ENCODE measurements at places on chromosomes 2 and 18.

DNA sequence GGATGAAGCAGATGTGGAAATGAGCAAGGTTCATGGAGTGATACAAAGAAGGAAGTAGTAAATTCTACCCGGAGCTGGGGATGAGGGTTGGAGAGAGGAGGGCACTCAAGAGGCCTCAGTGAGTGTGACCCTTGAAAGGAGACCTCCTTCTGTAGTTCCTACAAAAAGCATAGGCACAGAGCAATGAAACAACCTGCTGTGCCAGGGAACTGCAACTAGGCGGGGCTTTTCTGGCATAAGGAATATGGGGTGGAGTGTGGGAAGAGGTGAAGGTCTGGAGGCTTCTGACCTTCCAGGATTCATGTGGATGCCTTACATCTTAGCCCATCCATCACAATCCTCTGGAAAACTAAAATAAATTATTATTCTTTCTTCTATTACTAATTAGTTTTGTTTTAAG, 25.5 kb upstream of the PGAP1 start:
- DNase-seq: no peak

GRCh38 chr2:32274289-32274688, 3.4 kb upstream of the YIPF4 start:
- DNase-seq: no peak

GRCh38 chr2:68032702-68033101, 30.1 kb downstream of the C1D start:
- no peak for DNase-seq

DNA sequence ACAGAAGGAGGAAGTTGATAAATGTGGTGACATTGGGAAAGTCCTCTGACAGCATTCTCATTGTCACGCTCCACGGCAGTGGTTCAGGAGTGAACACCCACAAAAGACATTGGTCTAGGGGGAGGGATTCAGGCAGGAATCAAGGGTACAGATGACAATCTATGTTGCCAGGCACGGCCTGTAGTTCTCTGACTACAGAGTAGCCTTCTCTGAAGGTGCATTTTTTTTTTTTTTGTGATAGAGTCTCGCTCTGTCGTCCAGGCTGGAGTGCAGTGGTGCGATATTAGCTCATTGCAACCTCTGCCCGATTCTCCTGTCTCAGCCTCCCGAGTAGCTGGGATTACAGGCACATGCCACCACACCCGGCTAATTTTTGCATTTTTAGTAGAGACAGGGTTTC, 7.4 kb upstream of the MOB1A start:
- DNase-seq: no peak

- no peak for DNase-seq
These were observed 181.9 kb downstream of the CALCRL start for GRCh38 chr2:187266147-187266546.

- DNase-seq: no peak
These were observed 4.7 kb downstream of the SH3RF3 start for GRCh38 chr2:109133746-109134145.

DNA sequence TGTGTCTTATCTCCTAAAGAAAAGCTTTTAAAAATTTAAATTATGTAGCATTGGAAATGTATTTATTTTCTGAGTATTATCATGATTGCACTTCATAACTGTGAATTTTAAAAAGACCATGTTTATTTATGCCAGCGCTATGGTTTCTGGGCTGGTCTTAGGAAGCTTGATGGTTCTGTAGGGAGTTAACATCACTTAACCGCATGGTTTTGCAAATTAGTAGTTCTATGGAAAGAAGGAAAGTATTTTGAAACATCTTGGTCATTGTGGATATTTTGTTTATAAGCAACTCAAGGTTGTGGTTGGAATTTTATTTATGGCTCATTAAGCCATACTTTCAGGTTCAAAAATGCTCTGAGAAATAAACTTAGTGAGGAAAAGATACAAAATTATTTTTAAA, 549.4 kb downstream of the STK39 start:
- no peak for DNase-seq

GRCh38 chr18:66560094-66560493, 43.8 kb downstream of the CDH19 start:
- DNase-seq: no peak

DNA sequence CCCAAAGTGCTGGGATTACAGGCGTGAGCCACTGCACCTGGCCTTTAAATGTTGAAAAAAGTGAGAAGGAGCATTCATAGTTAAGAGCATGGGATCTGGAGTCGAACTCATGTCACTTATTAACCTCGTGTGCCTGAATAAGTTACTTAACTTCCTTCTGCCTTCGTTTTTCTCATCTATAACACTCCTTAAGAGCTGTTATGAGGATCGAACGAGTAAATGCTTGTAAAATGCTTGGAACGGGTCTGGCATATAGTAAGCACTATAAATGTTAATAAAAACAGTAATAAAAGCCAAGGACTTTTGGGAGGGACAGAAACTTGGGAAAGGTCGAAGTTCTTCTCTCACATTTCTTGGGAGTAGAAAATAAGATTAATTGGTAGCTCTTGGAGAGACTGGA, 40.8 kb downstream of the RAB10 start:
- no peak for DNase-seq

GRCh38 chr2:206287197-206287596, 12.7 kb downstream of the ZDBF2 start:
- no peak for DNase-seq

- no peak for DNase-seq
These were observed 152.3 kb upstream of the TWIST2 start for GRCh38 chr2:238695538-238695937.

DNA sequence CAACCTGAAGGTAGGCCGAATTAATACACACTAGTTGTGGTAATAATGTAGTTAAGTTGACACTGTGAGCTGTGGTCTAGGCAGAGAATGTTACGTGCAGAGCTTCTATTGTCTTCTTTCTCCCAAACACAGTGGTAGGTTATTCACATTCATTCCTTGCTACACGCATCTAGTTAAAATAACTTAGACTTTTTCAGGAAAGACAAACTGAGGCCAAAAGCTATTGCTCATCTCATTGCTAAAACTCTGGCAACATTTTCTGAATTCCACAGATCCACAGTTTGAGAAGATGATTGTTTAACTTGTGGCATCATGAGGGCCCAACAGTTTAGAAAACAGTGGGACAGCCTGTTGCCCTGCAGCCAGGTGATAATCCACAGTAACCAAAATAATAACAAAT, 850.4 kb upstream of the FSHR start:
- no peak for DNase-seq

DNA sequence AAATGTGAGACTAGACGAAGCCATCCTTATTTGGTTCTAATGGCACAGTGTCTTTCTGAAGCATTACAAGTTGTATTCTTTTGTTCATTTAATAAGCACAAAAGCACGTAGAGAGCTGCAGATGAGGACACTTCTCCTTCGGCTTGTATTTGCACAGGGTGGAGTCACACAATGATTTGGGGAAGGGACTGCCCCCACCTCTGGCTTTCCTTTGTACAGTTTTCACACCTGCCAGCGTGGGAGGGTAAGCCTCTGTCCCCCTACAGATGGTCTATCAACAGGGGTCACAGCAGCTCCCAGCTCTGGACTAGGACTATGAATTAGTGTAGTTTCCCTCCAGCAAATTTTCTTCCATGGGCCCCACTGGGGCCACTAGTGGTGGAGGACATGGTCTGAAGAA, 108.2 kb upstream of the KLHL14 start:
- DNase-seq: no peak

- no peak for DNase-seq
These were observed 25.3 kb upstream of the RFX8 start for GRCh38 chr2:101500180-101500579.

- DNase-seq: no peak
These were observed 6.9 kb upstream of the SLC4A3 start for GRCh38 chr2:219620546-219620945.

GRCh38 chr2:54504866-54505265, 48.7 kb downstream of the SPTBN1 start:
- no peak for DNase-seq

DNA sequence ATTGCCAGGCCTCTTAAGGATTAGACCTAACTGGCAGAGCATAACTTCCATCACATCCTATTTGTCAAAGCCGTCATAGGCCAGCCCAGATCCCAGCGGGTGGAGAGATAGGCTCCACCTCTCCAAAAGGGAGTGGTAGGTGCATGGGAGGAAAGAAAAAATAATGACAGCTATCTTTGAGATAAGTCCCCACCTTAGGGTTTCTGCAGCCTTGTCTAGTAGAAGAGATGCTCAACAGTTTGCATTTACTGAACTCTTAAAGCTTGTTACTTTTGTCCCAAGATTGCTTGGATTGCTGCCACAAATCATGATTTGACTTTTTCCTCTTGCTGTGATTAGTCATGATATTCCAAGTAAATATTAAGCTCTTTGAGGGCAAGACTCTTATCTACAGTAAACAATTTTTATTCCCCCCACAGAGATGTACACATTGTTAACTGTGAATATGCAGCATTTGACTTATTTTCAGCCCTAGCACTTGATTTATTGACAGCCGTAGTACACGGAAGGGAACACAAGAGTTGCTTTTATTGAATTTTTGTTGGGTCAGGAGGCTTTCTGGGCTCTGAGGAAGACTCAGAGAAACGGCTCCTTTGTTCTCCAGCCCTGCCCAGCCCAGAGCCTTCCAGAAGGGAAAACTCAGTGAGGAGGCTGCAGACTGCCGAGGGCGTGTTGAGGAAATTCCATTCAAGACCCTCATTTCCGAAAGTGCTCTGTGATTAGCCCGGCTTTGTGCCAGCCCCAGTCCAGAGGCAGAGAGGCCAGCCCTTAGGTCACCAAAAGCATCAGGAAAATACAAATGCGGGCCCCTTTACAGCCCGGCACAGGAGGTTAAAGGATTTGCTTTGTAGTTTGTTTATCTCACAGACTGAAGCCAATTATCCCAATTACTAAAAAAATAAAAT, 75.5 kb upstream of the ZNF532 start:
- DNase-seq: no peak

DNA sequence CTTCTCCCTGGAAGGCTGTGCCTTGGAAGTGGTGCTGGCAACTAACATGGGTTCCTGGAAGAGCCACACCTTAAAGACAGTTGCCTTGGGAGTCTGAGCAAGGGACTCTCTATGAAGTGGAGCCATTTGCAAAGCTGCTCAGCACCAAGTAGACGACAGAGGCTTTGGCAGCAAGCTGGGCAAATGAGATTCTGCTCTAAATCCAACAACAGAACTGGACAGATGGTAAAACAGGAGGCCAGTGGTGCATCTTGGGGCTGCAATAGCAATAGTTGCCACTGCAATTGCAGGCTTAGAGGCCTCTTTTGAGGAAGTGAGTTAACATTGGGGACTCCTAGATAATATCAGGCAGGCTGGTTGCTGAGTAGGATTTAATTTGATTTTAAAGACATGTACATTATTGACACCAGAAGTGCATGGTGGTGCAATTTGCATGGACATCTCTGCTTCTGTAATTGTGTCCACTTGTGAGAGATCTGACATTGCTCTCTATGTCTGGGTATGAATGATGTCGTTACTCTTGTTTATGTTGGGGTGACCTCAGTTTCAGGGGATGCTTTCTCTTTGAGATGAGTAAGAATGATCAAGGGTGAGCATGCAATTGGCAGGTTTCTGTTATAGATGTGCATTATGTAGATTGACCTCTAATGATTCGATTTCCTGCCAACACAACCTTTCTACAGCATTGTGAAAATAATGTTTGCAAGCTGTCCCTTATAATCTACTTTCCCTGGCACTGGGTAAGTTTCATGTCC, 568.3 kb upstream of the MEX3C start:
- no peak for DNase-seq

DNA sequence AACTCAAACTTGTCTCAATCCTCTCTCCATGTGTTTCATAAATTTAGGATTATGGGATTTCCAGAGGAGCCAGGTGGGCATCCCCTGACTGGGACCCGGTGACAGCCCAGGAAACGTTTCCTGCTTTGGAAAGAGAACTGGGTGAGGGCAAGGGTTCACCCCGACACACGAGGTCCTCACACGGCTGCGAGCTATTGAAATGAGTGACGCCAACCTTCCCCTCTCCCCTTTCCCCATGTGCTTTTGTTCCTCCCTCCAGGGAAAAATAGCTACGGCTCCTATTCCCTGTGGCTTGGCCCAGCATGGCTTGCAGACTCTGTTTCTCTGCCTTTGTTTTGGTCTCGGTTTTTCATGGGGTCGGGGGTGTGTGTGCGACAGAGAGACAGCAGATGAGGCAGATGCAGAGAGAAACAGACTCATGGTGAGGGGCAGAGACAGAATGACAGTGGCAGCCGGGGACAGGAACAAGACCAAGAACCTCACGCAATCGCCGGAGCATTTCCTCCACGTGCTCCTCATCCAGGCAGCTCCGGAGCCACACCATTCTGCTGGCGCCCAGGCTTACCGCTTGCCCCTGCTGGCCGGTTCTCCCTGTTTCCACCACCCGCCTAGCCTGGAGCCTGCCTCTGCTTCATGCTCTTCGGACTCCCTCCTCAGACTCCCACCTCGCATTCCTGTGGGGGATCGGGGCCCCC, 238.5 kb downstream of the DYSF start:
- DNase-seq: no peak

- DNase-seq: no peak
These were observed 1.7 kb downstream of the MARS2 start for GRCh38 chr2:197706839-197707207.

DNA sequence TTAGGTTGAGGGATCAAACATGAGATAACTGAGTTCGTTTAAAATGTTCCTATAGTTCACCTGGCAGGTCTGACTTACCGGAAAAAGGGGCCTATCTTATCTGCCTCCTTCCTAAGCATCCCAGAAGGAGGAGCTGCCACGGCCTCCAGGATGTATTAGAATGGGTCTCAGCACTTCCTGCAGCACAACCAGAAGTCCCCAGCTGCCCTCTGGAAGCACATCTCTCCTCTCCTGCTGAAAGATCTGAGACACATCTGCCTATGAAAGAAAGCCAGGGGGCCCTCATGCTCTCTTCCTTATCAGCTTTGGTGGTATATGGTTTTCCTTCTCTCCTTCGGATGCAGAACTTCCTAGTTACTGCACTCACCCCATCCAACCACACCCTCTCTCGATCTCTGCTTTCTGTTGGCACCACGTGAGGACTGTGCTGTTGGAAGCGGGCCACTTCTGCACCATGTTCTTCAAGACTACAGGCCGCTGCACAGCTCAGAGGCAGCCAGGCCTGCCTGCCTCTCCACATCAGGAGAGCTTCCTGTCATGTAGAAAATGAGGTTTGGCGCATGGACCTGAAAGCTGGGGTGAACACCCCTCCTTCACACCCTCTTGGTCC, 6.5 kb downstream of the IGFBP5 start:
- no peak for DNase-seq

GRCh38 chr2:187569571-187569970, 15.3 kb upstream of the TFPI start:
- no peak for DNase-seq

DNA sequence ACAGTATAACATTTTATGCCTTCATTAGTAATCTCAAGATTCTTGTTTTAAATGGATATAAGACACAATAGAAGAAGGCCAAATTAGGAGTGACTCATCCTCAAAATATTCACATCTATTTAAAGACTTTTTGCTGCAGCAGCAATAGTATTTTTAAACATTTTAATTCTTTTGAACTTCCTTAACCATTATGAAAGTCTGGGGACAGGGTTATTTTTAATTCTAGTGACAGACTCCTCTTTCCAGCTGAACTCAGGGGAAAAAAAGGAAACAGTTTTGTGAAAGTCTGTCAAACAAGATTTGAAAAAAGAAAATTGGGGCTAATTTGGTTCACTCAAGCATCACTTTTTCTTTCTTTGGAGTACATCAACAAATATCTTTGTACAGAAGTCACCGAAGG, 541.8 kb downstream of the NUP35 start:
- DNase-seq: no peak
